ENCODE measurements at places on chromosomes 1 and 21.

DNA sequence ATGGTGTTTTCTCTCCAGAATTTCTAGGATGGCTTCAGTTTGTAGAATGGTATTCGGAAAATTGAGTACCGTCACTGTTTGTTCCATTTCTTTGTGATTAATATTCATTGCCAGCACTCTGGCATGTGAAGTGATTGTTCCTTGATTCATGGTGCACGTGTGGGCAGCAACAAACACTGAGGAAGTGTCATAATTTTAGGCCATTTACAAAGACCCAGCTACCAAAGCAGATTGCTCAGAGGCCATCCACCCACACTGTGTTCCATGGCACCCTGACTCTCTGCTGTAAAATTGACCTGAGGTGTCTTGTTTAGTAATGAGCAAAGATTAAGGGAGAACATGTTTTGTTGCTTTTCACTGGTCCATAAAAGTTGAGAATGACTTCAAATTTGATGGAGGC is 250.9 kb upstream of the FMN2 start:
- DNase-seq: no peak

- DNase-seq: no peak
Observed at GRCh38 chr1:204683284-204684205, 2.0 kb downstream of the LRRN2 start.

DNA sequence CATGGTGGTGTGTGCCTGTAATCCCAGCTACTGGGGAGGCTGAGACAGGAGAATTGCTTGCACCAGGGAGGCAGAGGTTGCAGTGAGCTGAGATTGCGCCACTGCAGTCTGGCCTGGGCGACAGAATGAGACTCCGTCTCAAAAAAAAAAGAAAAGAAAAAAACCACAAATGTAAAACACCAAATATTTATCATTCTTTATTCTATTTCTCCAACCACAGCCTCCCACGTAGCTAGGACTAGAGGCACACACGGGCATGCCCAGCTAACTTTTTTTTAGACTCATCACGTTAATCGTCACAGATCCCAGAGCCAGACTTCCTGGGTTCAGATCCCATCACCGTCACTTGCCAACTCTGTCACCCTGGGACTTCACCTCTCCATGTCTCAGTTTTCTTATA is 13.5 kb downstream of the DNAJC16 start:
- no peak for DNase-seq

GRCh38 chr1:205275133-205275532 is 46.4 kb downstream of the NUAK2 start:
- peak; percentile 26 for DNase-seq

DNA sequence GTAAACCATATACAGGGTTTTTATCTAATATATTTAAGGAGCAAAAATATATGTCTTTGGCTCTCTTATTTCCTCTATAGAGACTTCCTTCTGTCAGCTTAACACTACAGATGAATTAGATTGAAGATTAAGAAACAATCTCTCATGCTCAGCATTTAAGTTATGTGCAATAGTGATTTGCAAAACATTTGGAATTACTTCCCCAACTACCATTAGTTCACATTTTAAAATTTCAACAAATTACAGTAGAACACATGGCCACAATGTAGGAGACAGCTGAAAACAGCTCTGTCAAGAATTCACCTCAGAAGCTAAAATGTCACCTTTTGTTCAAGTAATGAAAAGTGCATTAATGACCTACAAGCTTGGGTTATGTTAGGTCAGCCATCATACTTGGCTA is 177.9 kb downstream of the EIF4G3 start:
- DNase-seq: no peak

GRCh38 chr1:121458291-121459048 is 273.7 kb downstream of the SRGAP2C start:
- DNase-seq: no peak

DNA sequence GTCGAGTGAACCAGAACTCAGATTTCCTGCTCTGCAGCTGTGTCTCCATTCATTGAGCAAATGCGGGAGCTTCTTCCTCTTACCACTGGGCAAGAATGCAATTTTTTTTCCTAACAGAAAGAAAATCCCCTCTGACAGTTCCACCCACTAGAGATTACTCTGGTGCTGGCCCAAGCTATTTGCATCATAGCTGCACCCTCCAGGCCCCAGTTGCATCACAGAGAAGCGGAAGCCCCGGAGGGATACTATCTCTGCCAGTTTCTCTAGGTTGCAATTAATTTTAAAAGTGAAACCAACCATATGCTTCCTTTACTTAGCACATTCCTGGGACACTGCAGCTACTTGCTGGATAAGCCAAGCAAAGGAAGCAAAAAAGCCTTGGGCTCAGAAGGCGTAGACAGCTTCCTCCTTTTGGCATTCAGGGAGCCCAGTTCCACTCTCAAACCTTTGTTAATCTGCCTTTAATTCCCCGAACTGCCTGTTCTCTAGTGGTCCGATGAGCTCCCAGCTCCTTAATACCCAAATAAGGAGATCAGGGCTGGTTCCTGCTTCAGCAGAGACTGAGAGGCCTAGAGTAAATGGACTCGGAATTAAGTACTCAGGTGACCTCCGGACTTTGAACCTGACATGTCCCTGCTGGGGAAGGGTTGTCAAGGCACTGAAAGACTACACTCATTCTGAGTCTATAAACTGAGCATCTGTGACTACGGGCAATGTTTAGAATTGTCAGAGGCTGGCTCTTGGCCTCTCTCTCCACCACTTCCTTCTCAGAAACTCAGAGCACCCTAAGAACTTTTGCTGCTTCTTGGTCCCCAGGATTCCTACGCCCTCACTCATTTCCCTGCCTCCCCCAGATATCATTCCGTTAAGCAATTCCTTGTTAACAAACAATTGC is 72.5 kb upstream of the TNFSF18 start:
- DNase-seq: no peak

DNA sequence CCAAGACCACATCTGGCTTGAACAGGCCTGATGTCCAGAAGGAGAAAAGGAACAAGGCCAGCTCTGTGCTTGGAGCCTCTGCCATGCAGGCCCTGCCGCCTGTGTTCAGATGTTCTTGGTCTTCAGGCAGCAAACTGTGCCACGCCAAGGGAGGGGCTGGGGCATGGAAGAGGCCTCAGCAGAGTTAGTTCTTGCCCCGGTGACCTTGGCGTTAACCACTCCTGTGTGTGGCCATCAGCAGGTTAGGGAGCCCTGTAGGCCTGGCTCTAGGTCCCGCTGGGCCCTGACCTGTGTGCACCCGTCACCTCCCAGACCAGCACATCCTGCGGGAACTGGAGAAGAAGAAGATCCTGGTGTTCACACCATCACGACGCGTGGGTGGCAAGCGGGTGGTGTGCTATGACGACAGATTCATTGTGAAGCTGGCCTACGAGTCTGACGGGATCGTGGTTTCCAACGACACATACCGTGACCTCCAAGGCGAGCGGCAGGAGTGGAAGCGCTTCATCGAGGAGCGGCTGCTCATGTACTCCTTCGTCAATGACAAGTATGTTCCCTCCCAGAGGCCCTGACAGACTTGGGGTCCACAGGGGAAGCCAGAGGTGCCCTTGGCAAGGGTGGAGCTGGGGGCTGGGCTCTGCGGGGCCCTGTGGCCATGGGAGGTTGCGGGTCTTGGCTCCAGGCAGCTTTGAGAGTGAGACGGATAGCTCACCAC is 7.1 kb downstream of the ZC3H12A start:
- DNase-seq: no peak

DNA sequence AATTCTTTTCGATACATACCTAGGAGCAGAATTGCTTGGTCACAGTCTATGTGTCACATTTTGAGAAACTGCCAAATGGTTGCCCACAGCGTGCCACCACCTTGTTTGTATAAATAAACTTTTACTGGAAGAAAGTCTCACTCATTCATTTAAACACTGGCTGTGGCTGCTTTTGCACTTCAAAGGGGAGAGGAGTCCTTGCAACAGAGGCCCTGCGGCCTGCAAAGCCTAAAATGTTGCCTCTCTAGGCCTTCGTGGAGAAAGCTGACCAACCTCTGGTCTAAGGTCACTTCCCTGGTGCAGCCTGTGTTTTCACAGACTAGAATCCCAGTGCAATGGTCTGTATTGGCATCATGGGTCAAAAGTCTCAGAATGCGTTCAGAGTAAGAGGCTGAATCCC is 8.3 kb downstream of the RIPK4 start:
- no peak for DNase-seq

DNA sequence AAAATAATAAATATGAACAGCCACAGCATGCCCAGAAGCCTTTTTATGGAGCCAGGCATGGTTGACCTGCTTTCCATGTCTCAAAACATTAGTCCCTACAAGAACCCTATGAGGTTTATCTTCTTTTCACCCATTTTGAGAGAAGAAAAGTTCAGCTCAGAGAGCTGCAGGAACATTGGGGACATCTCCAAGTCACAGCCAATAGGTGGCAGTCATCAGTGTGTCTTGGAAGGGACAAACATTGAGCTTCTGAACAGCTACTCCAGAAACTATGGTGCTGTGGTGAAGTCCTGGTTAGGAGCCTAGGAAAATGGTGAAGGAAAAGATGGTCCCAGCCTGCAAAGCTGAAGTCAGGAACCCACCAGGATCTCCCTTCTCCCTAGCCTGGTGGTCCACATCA is 73.6 kb downstream of the JMJD4 start:
- no peak for DNase-seq

GRCh38 chr1:216028631-216029030 is 394.6 kb downstream of the USH2A start:
- no peak for DNase-seq

GRCh38 chr1:92030656-92031107 is 897 bp downstream of the EPHX4 start:
- DNase-seq: no peak

- DNase-seq: no peak
Observed at GRCh38 chr1:172266528-172267174, 153.8 kb upstream of the C1orf105 start.

DNA sequence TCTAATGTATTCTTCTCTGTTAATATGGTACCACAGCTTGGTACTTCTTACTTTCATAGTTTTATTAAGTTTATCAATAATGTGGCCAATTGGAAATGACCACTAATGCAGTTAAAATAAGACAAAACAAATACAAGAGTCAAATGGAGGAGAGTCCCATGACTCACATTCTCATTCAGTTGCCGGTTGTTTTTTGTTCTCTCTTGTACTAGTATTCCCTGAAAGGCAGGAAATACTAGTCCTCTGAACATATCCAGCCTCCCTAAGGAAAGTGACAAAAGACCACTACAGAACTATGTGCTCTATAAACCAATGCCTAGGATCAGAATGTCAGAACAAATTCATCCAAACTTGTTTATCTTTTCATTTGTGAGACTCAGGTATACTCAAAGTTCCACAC is 165.2 kb upstream of the SAMSN1 start:
- no peak for DNase-seq

- no peak for DNase-seq
Observed at GRCh38 chr1:229792012-229792975, 166.2 kb downstream of the URB2 start.

GRCh38 chr1:59128784-59129227 is 168.1 kb upstream of the FGGY start:
- DNase-seq: no peak

- no peak for DNase-seq
Observed at GRCh38 chr1:8455700-8456307, 137.9 kb downstream of the SLC45A1 start.

DNA sequence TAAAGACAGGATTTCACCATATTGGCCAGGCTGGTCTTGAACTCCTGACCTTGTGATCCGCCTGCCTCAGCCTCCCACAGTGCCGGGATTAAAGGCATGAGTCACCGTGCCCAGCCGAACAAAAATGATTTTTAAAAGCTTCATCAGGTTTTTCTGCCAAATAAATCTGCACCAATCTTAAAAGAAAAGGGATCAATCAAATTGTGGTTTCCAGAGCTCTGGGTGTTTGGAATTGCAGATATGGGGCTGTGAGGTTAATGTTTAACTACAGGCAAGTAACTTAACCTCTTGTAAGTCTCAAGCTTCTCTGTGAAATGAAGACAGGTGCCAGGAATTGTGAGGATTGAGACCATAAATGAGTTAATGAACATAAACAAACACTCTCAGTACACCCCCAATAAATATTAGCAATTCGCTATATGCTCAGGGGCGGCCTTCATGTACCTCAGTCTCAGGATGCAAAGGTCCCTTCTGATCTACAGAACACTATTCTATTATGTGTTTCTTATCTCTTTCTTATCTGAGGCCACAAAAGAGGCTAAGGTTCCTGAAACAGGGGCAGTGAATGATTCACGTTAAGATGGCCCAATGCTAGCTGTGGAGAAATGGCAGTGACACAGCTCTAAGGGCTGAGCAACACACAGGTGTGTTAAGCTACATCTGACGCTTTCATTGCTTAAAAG is 7.1 kb upstream of the GNPAT start:
- no peak for DNase-seq

DNA sequence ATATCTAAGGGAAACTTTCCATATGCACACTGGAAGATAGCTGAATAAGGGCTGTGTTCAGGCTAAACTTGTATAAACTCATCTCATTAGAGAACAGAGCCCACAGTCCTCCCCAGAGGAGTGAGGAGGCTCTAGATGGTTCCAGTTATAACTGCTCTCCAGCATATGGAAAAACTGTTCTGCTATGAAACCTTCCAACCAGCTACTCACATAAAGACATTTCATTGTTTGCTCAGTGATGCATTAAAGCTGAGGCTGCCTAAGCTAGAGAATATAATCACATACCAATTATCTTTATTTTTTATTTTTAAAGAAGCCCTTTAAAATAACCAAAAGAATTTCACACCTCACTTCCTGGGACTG is 13.3 kb downstream of the AHCYL1 start:
- no peak for DNase-seq

DNA sequence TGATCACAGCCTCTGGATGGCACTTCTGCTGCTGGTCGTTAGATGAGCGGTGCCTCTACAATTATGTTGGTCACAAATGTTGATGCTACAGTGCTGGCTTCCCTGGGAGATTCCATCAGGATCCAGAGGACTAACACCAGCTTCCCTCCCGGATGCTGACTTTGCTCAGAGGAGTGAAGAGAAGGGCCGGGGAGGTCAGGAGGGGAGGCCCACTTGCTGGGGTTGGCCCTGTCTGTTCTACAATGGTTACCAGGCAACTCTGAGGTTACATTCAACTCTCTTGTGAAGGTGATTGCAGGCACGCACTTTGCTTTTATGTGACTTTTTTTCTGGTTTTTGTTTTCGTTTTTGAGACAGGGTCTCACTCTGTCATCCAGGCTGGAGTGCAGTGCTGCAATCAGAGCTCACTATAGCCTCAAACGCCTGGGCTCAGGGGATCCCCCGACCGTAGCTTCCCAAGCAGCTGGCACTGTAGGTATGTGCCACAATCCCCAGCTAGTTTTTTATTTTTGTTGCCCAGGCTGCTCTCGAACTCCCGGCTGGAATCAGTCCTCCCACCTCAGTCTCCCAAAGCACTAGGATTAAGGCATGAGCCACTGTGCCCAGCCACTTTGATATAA is 112.5 kb downstream of the ADSS2 start:
- DNase-seq: no peak

DNA sequence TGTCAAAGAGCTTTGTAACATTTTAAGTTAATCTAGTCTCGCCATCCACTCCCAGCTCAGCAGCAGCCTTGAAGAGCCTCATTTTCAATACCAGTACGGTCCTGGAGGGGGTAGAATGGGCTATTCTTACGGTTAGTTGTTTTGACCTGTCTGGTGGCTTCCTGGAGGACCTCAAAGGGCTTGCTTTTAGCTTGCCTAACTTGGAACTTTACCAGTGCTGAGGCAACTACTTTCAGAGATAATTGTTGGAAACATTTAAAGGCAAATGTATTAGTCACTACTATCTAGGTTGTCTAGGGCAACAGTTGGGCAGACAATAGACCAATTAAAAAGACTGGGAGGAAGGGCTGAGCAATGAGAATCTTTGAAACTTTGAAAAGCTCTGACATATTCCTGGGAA is 56.0 kb downstream of the TTLL7 start:
- DNase-seq: no peak

- no peak for DNase-seq
Observed at GRCh38 chr1:186207391-186208085, 167.5 kb downstream of the TPR start.

Data from naive thymus-derived CD8-positive, alpha-beta T cell (primary cell).